ENCODE measurements at places on chromosomes 12 and 14.
A peak's percentile ranks its signal among the peaks of the same experiment; 100 is the strongest.

DNA sequence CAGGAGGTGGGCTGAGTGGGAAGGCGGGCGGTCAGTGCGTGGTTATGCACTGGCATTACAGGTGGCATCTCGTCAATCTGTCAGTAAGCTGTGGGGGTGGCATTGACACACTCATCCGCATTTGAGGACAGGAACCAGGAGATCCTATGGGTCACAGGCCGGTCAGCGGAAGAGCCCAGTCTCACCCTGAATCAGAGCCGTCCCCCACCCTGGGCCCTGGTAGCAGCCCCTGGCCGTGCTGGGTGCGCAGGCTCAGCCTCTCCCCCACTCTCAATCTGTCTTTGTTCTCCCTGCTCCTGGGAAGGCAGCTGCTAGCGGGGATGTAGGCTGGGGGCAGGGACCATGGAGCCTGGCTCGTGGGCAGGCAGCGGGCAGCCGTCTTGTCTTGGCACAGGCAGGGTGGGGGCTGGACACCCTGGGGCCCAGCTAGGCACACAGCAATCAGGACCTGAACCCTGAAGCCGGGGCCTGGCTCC is 5.1 kb downstream of the INF2 start:
- DNase-seq: no peak

- no peak for DNase-seq
Measured at GRCh38 chr12:80709811-80710726, 2.6 kb downstream of the MYF6 start.

GRCh38 chr14:96764012-96764411 is 33.2 kb upstream of the VRK1 start:
- DNase-seq: no peak

DNA sequence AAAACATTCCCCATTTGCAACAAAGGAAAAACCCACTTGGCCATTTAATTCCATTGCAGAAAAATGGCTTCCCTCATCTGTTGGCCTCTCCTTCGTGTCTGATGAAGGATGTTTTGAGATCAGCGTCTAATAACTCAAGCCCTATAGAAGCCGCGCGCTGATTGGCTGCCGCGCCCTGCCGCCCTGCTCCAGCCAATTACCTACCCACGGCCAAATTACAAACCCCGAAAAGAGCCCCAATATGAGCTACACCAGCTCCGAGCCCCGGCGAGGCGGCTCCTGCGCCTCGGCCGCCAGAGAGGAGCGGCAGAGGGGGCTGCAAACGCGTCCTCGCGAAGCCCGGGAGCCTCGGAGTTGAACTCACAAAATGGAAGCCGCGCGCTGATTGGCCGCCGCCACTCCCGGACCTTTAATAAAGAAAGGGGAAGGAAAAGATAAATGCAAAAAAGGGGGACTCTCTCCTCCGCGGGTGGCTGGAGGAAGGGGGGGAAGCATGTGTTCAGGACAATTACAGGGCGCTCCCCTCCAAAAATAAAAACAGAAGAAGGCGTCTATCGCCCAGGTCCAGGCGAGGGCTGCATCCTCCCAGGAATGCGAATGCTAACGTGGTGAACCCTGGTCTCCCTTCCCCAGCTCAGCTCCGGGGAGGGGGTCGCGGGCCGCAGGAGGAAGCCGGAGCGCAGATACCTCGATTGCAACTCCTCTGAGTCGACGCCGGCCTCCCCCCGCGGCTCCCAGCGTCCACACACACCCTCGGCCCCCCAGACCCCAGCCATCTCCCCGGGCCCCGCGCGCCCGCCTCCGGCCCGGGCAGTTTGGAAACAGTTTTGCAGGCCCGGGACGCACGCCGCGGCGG is 738 bp upstream of the SETD1B start:
- peak; percentile 95 for DNase-seq

DNA sequence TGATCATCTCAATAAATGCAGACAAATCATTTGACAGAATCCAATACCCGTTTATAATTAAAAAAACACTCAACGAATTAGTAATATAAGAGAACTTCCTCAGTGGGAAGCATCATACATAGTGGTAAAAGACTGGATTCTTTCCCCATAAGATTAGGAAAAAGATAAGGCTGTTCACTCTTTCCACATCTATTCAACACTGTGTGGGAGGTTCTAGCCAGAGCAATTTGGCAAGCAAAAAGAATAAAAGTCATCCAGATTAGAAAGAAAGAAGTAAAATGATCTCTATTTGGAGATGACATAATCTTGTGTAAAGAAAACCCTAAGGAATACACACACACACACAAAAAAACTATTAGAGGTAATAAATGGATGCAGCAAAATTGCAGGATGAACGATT is 38.4 kb downstream of the YEATS4 start:
- DNase-seq: no peak

GRCh38 chr12:51409846-51410245 is 14.8 kb upstream of the SLC4A8 start:
- DNase-seq: no peak

- no peak for DNase-seq
Measured at GRCh38 chr12:49367381-49368239, at the start of gene SPATS2. Gene SPATS2, plus strand, starts transcription at chr12:49367462. Its CDS starts 93,551 bp downstream, at chr12:49461013.

DNA sequence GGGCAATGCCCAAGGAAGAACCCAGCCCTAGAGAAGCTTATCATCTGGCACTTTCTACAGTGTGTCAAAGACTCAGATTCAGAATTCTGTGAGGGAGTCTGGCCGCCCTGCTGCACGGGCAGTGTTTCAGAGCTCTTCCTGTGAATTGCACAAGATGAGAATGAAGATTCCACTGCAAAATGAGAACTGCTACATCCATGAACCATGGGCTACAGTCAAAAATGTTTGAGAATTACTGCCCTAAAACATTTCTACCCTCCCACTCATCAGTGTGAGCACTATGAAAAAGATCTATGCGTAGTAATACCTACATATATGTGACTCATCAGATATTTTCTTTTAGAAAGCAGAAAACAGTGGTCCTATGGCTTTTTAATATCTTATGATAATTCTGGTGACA is 104.0 kb downstream of the STAB2 start:
- no peak for DNase-seq

DNA sequence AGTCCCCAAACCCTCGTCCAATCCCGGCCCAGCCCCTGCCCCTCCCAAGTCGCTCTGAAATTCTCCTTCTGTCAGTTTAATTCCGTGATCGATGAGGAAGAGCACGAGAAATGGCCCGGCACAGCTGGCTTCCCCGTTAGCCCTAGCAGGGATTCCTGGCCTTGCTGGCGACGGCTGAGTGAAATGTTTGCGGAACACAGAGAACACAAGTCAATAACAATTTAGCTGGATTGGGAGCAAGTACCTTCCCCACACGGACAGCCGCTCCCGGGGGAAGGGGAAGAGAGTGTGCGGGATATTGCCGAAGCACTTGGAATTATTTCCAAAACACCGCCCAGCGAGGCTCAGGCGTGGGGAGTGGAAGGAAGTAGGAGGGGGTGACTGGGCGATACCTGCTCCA is 134.6 kb downstream of the RBM19 start:
- no peak for DNase-seq

GRCh38 chr12:62770381-62770780 is 164.6 kb downstream of the PPM1H start:
- DNase-seq: no peak

DNA sequence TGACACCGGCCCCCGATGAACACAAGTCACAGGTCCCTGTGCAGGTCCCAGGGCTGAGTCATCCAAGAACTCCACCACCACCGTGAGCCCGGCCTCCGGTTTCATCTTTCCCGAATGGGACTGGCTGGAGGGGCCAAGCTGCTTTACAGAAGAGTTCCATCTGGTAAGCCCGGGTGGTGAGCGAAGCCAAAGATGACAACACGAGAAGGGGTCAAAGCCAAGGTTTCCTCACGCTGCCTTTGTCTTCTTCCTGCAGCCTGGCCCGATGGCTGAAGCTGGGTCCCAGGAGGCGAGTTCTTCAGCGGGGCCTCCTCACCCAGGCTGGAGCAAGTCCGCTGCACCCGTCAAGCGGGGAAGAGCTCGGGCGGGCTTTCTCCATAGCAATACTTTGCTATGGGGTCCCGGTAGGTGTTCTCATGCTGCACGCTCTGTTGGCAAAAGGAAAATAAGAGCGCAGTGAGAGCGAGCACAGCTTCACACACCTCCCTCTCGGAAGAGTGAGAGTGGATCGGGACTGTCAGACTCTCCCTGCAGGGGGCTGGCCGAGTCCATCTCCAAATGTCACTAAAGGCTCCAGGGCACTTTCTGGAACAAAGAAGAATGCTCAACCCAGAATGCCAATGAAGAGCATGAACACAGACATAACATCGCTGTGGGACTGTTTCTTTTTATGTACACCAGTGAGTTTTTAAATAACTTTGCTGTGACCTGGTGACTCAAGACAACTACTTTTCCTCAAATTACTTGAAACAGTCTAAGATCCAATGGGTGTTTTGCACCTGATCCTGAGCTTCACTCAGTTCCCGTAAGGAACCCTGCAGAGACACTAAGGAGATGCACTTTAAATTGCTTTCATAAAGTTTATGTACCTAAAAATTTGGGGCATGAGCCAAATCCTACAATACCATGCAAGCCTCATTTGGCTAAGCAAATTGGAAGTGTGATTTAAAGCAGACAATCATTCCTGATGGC is 20.1 kb downstream of the SPRING1 start:
- DNase-seq: no peak

- peak; percentile 66 for DNase-seq
Measured at GRCh38 chr14:64636208-64636979, 67.8 kb upstream of the PLEKHG3 start.

GRCh38 chr12:49796606-49797448 is 31.4 kb downstream of the NCKAP5L start:
- no peak for DNase-seq

DNA sequence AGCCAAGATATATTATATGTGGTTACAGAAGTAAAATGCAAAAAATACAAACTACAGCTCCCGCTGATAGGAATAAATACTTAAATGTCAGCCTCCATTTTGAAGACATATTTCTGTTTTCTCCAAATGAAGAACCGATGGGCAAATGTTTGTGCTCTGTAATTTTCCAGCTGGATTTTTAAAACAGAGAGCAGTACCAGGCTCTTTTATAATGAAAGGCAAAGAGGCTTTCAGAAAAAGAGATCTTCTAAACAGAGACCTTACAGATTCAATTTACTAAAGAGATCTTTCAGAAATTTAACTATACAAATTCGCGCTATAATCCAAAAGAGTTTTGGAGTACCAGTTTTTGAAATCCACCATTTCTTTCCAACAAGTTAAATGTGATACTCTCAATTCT is 19.9 kb downstream of the MAP4K5 start:
- DNase-seq: no peak

DNA sequence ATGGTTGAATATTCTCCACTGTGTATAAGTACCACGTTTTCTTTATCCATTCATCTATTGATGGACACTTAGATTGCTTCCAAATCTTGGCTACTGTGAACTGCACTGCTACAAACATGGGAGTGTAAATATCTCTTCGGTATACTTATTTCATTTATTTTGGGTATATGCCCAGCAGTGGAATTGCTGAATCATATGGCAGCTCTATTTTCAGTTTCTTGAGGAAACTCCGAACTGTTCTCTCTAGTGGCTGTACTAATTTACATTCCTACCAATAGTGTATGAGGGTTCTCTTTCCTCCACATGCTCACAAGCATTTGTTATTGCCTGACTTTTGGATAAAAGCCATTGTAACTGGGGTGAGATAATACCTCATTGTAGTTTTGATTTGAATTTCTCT is 623.1 kb upstream of the LRFN5 start:
- no peak for DNase-seq

DNA sequence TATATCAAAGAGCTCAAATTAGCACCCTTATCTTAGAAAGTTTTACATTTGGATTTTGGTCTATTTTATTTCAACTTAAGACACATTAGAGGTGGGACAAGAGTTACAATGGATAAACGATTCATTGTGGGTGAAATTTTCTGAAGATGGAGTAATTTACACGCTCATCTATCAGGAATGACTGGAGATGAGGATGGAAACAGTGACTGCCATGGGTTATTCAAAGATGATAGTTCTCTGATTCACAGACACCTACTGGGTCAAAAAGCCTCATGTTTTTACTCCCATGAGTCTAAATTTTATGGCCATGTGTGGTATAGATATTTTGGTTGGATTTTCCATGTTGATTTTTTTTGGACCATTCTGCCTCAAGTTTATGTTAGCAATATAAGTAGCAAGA is 22.1 kb downstream of the SAMD4A start:
- no peak for DNase-seq

- DNase-seq: no peak
Measured at GRCh38 chr14:61616524-61617185, 78.7 kb upstream of the HIF1A start.

DNA sequence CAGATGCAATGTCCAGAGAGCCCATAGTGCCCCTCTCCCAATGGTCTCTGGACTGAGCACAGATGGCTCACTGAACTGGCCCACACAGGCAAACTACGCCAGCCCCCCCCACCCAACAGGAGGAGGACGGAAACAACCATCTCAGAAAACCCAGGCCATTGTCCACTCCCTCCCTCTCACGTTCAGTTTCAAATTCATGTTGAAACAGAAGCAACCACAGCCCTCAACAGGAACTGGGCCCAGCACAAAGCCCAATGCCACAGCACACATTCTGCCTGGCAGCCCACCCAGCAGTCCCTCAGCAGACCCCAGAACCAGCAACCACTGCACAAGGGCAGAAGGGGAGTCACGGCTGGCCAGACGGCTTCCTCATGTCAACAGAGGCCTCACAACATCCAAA is 10.6 kb downstream of the CCDC88C start:
- no peak for DNase-seq

DNA sequence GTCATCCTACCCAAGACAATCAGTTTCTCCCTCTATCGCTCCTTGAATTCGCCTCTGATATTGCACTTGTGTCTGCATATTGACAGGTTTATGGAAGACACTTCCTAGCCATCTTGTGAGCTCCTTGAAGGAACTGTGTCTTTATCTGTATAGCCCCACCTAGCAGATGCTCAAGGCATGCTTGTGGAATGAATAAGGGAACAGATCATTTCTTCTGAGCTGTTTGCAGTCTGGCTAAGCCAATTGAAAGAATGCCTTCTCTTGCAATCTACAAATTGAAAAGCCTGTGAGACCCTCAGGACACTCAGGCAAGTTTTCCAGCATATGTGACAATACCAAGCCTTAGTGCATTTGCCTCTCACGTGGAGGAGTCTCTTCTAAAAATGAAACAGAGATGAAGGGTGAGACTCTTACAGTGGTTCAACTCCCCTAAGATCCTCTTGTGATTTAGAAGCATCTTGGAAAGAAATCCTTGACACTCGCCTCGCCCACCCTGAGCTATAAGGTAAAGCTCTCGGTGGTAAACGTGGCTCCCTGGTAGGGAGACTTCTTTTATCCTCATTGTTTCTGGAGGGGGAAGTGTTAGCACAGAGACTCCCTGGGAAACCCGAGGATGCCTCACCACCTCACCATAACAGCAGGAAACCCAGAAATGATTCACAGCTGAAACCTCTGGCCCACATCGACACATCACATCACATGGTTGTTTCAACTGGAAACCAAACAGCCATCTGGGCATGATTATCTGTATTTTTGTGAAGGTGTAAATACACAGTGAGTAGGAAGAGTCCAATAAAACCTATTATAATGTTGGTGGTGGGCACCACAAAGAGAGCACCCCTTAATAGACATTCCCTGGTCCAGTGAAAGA is 112.3 kb upstream of the BCL2L14 start:
- no peak for DNase-seq
